ENCODE measurements at places on chromosomes 2 and 18. TPM values are rescaled to one million over a fixed set of nuclear protein-coding genes. Genes with fewer than 3 reads are reported as not detected.

- DNase-seq, result no peak
These were observed 210.6 kb downstream of the TFCP2L1 start for GRCh38 chr2:121074293-121074932.

DNA sequence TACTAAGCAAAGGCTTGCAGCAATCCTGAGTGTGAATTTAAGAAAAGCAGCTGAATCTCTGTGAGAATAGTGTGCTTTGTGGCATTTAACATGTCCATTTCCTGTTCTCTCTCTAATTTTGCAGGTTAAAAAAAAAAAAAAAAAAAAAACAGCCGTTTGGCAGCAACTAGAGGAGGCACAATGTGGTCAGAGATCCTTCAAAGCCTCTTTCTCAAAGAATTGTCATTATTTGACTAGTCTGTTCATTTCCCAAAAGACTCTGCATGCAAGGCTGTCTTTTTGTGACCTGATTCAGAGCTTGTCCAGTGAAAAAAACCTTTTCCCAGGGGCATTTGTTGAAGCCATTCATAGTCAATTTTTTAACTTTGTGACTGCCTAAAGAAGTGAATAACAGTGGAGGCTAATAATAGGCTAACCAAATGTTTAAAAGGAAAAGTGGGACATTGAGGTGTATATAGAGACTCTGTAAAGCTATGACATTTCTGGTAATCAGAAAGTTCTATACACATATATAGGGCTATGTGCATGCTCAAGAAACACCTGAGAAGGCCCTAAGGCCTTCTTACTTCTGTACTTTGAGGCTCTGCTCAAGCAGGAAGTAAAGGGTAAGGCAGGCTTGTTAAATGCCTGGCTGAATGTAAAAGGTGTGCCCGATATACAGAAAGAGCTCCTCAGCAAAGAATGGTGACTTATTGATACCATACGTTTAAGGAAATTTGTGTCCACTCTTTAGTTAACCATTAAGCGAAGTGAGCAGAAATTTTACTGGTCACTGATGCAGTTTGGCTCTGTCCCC is 289.6 kb upstream of the RAB6C start:
- no peak for DNase-seq

DNA sequence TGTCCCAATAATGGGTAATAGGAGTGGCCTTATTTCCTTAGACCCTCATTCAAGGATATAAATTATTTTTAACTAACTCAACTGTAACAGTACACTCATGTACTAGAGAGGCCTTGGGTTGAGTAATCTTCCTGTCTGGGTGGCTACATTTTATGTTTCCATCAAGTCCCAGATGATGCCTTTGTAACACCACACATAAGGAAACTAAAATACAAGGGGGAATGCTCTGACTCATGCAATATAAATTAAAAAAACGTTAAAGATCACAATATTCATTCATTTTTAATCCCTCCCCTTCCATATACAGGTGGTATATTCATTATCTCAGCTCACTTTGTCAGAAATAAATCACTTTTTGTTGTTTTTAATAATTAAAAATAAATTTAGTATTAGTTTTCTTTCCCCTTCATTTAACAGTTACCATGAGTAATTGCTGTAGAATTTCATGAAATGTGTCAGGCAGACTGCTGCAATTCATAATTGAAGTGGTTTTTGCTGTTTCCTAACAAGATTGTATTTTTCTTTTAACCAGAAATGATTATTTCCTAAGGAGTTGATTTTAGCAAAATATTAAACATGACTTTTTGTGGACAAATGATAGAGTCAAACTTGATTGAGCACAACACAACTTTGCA is 1403.6 kb downstream of the SUCLG1 start:
- DNase-seq, result no peak

Gene CENPA
- 6.2 TPM for polyA plus RNA-seq

Gene TMEM127
- 27.7 TPM for polyA plus RNA-seq

Gene AQP12A
- 0.70 TPM for polyA plus RNA-seq
